ENCODE measurements at places on chromosomes 1 and 21. TPM values are rescaled to one million over a fixed set of nuclear protein-coding genes. Genes with fewer than 3 reads are reported as not detected.

The HAO2 gene
- not detected for total RNA-seq

The ADAM30 gene
- not detected for total RNA-seq

The DNASE2B gene
- total RNA-seq: not detected

The TFF3 gene
- total RNA-seq: 0.37 TPM

The ANGPTL3 gene
- under 0.01 TPM for total RNA-seq

The DDX20 gene
- total RNA-seq: 20.5 TPM

The PCBP3 gene
- total RNA-seq: 15.1 TPM

The PLPPR4 gene
- under 0.01 TPM for total RNA-seq

The CAPN8 gene
- total RNA-seq: under 0.01 TPM

The RIIAD1 gene
- not detected for total RNA-seq

The FAM177B gene
- not detected for total RNA-seq

The NMNAT2 gene
- total RNA-seq: 4.4 TPM

The STUM gene
- total RNA-seq: under 0.01 TPM

The NLRP3 gene
- not detected for total RNA-seq

The NBPF4 gene
- total RNA-seq: not detected

The CCDC17 gene
- 1.5 TPM for total RNA-seq

The BTG3 gene
- total RNA-seq: 25.7 TPM

The HSD3B1 gene
- not detected for total RNA-seq
